B cell (primary cell): ENCODE measurements at places on chromosomes 4 and X.

GRCh38 chrX:34859191-34859590 is 83.4 kb upstream of the FAM47B start:
- no peak for DNase-seq

DNA sequence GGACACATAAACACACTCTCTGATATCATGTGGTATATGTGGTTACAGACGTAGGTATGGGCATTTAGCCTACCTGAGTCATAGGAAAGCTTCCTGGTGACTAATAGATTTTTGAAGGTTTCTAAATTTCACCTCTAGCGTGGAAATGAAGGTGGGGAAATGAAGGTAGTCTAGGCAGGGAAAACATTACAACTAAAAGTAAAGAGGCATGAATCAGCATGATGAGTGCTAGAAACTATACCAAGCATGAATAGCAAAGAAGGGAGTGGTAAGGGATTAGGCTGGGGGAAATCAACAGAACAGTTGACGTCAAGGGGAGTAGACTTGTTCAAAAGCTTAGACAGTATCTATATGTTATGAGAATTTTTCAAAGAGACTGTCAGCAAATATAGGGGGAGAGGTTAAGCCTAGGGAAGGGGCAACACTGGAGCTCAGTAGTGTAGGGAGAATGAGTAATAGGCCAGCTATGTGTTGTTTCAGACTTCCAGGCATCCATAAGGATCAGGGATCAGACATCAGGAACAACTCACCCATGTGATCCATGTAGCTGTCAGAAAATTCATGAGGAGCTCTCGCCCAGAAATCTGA is 279.3 kb upstream of the DIPK2B start:
- no peak for DNase-seq

GRCh38 chr4:86853209-86853608 is 4.0 kb upstream of the SLC10A6 start:
- no peak for DNase-seq

- no peak for DNase-seq
Observed at GRCh38 chrX:8864161-8864560, 63.0 kb upstream of the FAM9A start.

GRCh38 chrX:121333942-121334341 is 286.5 kb downstream of the GLUD2 start:
- DNase-seq = no peak

DNA sequence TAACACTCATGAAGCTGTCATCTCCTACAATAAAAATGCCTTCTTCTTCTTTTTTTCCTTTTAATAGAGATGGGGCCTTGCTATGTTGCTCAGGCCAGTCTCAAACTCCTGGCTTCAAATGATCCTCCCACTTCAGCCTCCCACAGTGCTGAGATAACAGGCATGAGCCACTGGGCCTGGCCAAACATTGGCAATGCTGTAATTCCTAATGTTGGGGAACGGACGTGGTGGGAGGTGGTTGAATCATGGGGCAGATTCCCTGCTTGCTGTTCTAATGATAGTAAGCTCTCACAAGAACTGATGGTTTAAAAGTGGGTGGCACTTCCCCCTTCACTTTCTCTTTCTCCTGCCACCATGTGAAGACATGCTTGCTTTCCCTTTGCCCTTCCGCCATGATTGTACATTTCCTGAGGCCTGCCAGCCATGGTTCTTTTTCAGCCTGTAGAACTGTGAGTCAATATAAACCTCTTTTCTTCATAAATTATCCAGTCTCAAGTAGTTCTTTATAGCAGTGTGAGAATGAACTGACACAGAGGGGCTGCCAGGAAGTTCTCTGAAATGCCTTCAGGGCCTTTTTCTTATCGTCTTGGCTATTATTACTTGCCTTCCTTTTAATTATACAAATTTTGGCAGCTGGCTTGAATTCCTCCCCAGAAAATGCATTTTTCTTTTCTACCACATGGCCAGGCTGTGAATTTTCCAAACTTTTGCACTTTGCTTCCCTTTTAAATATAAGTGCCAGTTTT is 93.0 kb downstream of the CENPC start:
- no peak for DNase-seq

DNA sequence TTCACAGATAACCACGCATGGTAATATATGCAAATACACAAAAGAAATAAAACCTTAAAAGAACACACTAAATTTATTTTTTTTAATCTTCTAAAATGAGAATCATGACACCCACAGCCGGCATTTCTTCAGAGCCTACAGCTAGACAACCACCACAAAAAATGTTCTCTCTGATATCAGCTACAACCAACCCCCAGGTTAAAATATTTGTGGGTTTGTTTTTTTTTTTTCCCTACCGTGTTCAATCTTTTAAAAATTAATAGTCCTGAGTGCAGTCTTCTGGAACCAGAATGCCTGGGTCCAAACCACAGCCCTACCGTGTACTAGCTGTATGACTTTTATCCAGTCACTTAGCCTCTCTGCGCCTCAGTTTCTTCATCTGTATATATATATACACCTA is 36.0 kb downstream of the MAML3 start:
- no peak for DNase-seq

- no peak for DNase-seq
Observed at GRCh38 chr4:181278941-181279340, 964.3 kb upstream of the TENM3 start.

- peak; percentile 72 for DNase-seq
Observed at GRCh38 chrX:13013363-13014110, 30.9 kb downstream of the FAM9C start.

GRCh38 chr4:46258431-46258830 is 131.5 kb downstream of the GABRA2 start:
- no peak for DNase-seq

DNA sequence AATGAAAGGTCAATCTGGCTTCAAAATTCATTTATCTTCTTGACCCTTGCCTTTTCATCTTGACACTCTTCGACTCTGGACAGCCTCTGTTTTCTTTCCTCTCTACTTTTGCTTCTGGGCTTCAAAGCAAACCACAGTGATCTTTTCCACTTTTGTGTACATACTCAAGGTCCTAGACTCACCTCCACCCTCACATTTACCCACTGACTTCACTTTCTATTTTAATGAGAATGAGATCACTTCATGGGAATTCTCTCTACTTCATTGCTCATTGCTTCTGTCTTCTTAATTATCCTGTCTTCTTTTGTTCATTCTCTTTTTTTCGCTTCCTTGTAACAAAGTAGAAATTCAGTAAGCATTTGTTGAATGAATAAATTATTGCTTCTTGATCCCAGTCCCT is 330.1 kb upstream of the HAND2 start:
- DNase-seq = no peak

GRCh38 chrX:150487369-150488094 is 80.9 kb upstream of the MTM1 start:
- no peak for DNase-seq

DNA sequence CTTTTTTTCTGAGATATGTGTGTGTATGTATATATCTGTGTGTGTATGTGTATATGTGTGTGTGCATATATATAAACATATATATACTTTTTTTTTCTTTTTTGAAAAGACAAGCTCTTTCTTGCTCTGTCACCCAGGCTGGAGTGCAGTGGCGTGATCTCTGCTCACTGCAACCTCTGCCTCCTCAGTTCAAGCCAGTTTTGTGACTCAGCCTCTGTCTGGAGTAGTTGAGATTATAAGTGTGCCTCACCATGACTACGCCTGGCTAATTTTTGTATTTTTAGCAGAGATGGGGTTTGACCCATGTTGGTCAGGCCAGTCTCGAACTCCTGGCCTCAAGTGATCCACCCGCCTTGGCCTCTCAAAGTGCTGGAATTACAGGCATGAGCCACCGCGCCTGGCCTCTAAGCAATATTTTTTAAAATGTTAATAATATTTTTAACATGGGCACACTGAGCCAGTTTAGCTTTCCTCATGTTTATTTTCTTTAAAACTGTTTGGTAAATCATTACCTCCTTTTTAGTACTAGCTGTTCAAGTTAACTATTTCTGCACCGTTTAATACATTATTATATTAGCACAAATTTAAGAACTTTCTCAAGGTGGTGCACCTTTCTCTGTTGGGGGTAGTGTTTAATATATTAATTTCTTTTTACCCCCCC is 33.3 kb downstream of the BBS12 start:
- DNase-seq = no peak

DNA sequence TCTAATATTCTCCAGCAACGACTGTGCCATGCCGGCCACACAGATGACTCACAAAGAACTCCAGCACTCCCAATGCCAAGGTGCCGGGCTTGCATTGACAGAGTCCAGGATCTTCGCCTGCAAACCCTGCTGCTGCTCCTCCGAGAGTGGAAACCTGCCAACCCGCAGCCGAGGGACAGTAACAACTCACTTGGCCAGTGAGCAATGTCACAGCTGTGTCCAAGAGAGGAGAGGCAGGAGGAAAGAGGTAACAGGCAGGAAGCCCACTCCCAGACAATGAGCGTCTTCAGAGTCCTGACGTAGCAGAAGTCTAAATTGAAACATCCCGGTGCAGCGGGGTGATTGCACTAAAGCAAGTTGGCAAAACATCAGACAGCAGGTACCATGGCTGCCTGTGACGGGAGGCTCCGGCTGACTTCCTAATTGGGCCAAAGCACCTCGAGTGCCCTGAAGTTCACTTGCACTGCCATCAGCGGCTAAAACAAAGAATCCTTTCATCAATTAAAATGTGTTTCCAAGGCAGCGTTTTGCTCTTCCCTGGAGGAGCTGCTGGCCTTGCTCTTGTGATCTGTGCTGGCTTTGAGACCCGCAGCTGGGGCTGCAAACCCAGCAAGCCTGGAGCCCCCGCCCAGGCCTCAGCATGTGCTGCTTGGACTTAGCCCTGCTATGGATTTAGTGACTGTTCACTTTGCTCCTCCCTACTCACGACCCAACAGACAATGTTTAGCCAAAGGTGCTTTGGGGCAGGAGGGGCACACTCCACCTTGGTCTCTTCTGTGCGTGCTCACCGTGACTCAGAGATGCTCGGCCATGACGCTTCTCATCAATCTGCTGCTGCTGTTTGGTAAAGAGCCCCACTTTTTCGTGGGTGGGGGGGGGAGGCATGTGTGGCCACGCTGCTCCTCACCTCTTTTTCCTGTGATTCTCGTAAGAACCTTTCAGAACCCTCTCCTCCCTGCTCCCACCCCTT is 36.5 kb downstream of the DCTD start:
- no peak for DNase-seq

DNA sequence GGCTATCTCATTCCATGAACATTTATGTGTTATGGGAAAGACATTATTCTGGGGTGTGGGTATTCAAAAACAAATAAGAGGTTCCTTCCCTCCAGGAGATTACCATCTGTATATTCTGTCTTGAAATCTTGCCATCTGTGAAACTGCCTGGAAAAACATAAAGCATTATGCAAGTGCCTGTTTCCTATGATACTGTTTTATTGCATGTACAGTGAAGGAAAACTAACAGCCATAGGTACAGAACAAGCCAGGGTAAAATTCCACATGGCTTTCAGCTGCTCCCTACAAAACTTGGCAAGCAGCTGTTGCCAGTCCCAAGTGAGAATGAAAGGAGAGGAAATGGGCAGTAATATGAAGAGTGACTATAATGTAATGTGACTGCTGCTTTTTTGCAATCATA is 136.0 kb downstream of the GUCY2F start:
- no peak for DNase-seq

DNA sequence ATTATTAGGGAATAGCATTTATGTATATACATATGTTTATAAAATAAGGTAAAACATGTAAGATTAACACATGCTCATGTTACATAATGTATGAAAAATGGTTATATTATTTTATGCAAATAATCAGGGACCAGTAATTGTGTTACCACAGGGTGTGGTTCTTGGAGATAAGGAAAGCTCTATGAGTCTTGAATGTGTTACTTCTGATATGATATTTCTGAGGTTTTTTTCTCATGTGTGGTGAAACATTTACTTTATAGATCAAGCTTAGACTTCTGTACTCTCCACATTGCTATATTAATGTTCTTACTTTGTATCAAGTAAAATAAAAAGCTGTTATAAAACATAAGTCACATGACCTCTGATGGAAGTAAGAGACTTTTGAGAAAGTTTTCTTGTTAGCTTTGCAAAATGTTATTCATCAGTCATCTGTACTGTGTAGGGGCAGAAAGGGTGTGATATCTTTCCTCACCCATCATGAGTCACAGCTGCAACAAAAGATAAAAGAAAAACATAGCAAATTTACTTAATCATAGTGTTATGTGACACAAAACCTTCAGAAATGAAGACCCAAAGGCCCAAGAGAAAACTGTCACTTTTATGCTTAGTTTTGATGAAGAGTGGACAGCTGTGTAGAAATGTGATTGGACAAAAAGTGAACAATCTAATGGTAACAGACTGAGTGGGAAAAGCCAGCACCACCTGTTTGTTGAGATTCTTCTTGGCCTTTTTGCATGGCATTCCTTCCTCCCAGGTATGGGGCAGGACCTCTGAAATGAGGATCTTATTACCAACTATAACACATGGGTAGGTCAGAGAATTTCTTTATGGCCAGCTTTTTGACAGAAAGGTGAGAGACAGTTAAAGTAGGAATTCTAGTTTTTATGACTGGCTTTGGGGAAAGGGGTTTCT is 632.3 kb downstream of the PDHA2 start:
- no peak for DNase-seq

GRCh38 chrX:128078545-128078944 is 26.3 kb upstream of the ACTRT1 start:
- no peak for DNase-seq

- DNase-seq = no peak
Observed at GRCh38 chrX:9182041-9182440, 148.1 kb upstream of the FAM9B start.

DNA sequence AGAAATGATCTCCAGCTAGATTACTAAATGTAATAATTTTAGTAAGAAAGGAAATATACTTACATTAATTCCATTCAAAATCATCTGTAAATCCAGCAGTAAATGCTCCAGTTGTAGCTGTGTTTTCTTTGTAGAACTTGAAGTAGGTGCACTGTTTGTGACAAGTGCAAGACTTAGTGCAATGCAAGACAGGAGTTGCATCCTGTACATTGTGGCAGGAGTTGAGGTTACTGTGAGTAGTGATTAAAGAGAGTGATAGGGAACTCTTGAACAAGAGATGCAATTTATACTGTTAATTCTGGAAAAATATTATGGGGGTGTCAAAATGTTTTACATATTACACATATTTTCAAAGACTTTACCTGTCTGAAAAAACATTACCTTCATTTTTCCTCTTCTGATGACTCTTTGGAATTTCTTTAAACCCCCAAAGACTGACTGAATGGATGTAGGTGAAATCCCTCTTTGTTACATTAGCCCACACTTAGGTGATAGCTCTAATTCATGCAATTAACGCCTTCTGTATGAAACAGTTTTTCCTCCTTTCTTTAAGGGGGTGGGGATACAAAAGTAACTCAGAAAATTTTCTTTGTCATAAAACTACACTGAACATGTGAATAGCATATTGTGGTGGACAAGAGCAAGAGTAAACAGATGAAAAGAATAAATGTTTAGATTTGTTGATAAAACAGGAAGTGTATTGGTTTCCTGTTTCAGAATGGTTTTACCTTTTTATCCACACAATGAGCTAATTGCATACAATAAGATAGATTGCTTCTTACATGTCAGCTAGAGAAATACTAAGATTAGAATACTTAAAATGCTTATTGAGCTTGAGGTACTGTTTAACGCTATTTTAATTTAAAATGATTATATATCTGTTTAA is at the start of gene IL2:
IL2 (minus strand) TSS at position 495 of the 886 bp plus-strand sequence; CDS start at position 210, 285 bp downstream.
- DNase-seq = no peak
